ENCODE measurements at places on chromosomes 7 and 10.

DNA sequence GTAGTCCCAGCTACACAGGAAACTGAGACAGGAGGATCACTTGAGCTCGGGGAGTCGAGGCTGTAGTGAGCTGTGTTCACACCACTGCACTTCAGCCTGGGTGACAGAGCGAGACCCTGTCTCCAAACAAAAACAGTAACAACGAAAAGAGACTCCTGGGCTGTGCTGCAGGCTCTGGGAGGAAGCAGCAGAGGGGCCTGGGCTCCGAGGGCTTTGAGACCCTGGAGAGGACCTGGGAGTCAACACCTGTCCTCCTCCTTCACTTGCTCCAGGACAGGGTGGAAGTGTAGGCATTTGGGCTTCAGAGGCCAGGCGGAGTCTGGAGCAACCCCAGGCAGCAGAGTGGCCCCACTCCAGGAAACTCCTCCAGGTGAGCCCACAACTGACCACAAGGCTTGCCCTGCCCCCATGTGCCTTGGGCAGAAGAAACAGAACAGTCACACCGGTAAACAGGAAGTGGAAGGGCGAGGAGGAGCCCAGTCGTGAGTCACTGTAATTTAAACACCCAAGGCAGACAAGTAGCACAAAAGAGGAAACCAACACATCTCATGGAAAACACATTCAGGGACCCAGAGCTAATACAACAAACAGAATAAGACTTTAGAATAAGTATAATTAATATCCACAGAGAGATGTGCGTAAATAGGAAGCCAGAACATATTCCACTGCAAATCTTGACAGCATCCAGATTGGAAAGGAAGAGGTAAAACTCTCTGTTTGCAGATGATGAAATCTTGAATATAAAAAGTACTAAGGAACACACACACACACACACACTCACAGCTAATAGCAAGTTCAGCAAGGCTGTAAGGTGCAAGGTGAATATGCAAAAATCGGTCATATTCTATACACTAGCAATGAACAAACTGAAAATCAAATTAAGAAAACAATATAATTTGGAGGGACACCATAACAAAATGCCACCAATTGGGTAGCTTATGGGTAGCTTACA is 20.5 kb upstream of the RASGEF1A start:
- no peak for DNase-seq

GRCh38 chr10:104259456-104259855 is 4.8 kb downstream of the GSTO1 start:
- no peak for DNase-seq

DNA sequence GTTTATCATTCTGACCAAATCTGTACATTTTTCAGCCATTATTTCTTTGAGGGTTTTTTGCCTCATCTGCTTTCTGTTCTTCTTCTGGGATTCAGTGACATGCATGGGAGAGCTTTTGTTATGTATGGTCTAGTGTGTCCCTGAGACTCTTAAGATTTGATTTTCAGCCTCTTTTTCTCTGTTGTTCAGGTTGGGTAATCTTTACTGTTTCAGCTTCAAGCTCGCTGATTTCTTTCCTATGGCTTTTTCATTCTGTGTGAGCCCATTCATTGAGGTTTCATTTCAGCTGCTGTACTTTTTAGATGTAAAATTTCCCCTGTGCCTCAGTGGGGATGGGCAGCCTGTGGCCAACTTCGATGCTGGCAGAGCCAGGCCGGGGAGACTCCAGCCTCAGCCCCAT is 38.1 kb downstream of the FOXK1 start:
- DNase-seq, result no peak

- no peak for DNase-seq
These were observed 141.4 kb upstream of the FOXP2 start for GRCh38 chr7:114273218-114273617.

GRCh38 chr7:158161194-158161593 is 426.4 kb downstream of the PTPRN2 start:
- DNase-seq, result no peak

- DNase-seq, result no peak
These were observed 214.0 kb upstream of the PRSS58 start for GRCh38 chr7:142471820-142472219.

DNA sequence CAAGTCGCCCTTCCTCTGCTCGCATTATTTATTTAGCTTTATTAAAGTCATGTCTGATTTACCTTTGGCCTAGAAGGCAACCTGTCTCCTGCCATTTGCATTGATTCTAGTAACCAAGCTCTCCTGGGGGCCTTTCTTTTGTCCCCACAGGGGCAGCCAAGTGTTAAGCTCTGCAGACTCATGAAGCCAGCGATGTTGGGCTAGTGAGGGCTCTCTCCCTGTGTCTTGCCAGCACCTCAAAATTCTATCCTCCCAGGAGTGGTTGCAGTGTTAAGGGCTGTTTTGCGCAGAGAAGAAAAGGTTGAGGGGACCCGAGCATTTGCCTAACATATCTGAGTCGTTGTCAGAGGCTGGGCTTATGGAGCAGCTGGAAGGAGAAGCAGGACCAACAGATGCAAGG is 61.9 kb downstream of the AOC1 start:
- no peak for DNase-seq

DNA sequence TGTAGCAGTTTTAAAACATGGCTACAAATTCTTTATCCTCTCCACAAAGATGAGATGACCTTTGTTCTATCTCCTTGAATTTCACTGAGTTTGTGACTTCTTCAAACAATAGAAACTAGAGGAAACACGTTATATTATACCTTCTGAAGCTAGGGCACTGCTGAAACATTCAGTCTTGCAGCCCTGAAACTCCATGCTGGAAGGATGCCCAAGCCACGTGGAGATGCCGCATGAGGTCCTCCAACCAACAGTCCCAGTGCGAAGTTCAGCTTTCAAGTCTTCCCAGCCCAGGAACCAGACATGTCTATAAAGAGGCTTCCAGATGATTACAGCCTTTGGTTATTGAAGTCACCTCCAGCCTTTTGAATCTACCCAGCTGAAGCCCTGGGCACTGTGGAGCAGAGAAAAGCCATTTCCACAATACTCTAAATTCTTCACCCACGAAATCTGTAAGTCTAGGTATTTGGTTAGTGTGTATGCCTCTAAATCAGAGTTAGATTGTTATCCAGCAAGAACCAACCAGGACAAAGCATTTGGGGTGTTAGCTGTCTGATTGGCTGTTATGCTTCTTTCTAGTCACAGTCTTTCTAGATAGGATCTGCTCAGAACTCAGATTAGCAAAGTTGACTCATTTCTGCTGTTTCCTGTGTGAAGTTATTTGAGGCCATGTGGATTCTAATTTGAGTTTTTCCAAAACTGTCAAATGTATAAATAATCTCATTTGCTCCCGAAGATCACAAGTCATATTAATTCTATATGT is 186.5 kb upstream of the TMEM72 start:
- DNase-seq, result no peak

- no peak for DNase-seq
These were observed 220.2 kb upstream of the CELF2 start for GRCh38 chr10:10797513-10797912.

Measured in H9 (cell line).